T follicular helper cell (primary cell): ENCODE measurements at places on chromosomes 2 and 18.

DNA sequence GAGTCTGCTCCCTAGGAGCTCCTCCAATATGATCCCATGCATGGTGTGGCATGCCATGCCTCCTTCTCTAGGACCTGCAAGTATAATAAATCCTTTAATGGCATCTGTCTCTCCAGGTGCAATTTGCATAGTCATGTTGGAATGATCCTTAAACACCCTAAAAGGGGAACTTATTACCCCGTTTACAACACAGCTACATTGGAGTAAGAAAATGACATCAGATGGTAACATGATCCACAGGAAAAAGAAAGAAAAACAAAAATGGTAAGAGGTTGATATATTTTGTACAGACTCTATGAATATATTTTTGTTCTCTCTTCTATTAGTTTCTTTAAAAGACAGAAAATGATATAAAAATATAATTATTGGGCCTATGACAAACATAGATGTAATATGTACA lies 79.0 kb downstream of the CRACDL start:
- DNase-seq: no peak

DNA sequence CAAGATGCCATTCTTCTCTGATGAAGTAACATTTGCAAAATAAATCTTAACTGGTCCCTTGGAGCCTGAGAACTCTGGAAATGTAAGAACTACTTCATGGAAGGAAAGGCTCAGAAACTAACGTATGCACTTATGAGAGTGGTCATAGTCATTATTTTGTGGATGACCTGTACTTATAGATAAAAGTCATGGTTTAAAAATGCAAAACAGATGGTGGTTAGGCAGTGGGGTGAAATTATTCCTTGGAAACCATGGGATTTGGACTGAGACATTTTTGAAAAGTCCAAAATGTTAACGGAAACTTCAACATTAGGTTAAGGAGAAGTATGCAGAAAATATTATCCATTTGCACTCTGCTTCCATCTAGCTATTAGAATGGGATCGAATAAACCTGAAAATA lies 223.0 kb downstream of the ICOS start:
- no peak for DNase-seq

GRCh38 chr2:152046940-152047339 lies 51.9 kb downstream of the CACNB4 start:
- no peak for DNase-seq

DNA sequence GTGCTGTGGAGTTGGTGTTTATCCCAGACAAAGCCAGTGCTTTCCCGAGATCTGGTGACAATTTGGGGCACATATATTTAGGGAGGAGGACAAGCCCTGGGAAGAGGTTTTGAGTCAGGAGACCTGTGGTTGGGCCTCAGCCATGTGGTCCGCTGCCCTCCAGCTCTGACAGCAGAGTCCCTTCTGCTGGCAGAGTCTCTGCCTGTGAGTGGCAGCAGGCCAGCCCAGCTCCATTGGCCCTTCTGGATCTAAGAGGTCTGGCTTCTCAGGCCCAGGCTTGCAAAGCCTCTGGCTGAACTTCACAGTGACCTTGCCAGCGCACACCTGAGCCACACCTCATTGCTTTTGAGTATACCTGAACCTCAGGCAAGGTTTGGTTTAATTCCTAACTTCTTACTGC lies 115.3 kb downstream of the BCL2L11 start:
- DNase-seq: no peak

GRCh38 chr2:74908748-74909444 lies 49.5 kb upstream of the POLE4 start:
- DNase-seq: no peak

- DNase-seq: no peak
These were observed 250.8 kb downstream of the EN1 start for GRCh38 chr2:118596620-118597019.
